ENCODE measurements at places on chromosomes 1 and 21.

DNA sequence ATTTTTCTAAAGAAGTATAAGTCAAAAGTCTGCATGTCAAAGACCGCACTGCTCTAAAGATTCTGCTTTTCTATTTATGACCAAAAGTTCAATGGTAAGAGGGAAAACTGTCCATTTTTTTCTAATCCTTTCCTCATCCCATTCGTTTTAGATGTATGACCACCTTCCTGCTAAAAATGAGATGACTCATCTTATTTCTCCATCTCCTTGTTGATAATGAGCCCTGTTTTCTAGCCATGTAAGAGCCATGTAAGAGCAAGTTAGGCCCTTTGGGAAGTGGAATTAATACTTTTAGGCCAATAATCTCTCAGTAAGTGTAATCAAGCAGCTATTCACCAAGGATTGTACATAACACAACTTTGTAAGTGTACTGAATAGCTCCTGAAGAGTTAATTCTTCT lies 475.6 kb upstream of the B3GALT2 start:
- no peak for DNase-seq

- DNase-seq, result no peak
Observed at GRCh38 chr1:167185062-167185461, 35.6 kb upstream of the POU2F1 start.

GRCh38 chr1:92797297-92797696 lies 12.4 kb upstream of the EVI5 start:
- no peak for DNase-seq

DNA sequence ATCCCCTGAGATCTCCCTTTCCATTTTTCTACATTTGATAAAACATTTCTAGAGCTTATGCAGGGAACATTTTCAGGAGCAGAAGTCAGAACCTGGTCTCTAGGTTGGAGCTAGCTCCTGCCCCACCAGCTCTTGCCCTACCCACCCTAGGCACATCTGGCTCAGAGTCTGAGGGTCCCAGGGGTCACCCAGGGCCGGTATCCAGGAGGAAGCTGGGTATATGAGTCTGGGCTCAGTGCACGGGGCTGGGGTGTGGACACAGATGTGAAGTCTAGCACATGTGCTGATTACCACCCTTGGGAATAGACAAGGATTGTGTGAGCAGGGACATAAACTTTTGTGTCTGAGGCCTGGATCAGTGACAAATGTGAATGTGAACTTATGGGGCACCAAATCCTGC lies 95.4 kb downstream of the MATN1 start:
- no peak for DNase-seq

DNA sequence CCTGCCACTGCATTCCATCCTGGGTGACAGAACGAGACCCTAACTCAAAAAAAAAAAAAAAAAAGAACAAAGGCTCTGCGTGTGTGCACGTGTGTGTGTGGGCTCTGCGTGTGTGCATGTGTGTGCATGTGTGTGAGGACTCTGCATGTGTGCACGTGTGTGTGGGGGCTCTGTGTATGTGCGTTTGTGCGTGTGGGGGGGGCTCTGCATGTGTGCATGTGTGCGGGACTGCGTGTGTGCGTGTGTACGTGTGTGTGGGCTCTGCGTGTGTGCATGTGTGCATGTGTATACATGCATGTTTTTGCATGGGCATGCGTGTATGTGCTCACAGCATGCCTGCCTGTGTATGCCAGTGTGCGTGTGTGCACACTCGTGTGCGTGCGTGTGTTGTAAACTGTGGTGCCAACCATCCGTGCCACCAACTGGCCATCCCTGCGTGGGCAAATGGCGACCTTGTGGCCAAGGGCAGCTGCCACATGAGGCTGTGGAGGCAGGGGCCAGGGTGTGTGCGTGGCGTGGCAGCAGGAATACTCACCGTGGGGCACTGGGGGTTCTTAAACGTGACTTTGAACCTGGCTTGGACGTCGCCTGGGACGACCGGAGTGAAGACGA lies 26.8 kb upstream of the TMEM52 start:
- DNase-seq, result no peak

- DNase-seq, result no peak
Observed at GRCh38 chr1:153513023-153513422, 22.8 kb downstream of the S100A6 start.

- no peak for DNase-seq
Observed at GRCh38 chr1:201229095-201229494, 38.5 kb downstream of the IGFN1 start.

DNA sequence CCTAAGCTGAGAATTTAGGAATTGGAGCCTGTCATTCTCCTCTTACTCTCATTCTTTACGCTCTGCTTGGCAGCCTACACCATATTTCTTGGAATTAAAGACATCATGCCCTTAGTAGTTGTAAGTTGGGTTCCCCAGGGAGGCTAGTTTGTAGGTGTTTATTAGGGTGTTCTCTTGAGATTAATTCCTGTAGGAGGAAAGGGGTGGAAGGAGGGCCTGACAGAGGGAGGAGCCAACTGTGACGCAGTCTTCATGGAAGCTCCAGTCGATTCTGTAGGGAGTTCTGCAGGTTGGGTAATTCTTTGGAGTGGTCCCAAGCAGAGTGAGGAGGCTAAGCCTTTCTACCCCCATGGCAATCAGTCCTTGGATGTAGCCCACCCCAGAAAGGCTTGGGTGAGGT lies 111.4 kb downstream of the HHAT start:
- no peak for DNase-seq

DNA sequence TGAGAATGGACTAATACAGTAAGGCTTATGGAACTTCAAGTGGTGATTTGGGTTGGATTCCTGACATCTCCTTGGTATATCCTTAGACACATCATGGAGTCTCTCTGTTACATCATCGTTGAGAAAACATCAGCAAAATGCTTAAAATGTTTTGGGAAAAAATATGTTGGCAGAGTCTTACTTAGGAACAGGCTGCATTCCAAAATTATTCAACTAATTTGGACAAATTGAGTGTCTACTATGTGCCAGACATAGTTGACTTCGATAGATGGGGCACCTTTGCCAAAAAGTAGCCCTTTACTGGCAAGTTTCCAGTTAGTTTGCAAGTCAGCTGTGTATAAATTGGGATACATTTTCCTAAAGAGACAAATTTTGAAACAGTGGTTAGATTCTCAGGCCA lies 253.4 kb upstream of the ST6GALNAC5 start:
- DNase-seq, result no peak

DNA sequence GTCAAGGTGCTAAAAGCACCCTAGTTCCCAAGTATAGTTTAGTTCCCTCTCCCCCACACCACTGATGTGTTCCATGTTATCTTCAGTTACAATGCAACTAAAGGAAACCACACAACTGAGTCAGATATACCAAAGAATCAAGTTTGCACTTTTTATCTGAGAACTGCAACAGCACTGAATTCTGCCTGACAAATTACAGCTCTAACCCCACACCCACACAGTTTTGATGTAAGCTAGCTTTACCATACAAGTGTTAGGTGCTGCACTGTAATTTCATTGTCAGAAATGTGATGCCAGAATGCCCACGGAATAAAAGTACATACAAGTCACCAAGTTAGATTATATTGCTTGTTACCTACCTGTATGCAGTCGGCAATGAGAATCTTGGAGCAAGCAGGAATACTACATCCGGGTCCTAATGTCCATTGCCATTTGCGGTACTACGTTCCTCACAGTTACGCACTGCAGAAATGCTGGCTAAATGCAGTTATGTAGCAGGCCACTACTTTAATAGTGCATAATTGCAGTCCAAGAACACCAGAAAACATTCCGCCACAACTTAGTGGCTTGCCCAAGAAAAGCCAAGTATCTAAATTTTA lies 12.1 kb downstream of the SFPQ start:
- DNase-seq, result no peak

DNA sequence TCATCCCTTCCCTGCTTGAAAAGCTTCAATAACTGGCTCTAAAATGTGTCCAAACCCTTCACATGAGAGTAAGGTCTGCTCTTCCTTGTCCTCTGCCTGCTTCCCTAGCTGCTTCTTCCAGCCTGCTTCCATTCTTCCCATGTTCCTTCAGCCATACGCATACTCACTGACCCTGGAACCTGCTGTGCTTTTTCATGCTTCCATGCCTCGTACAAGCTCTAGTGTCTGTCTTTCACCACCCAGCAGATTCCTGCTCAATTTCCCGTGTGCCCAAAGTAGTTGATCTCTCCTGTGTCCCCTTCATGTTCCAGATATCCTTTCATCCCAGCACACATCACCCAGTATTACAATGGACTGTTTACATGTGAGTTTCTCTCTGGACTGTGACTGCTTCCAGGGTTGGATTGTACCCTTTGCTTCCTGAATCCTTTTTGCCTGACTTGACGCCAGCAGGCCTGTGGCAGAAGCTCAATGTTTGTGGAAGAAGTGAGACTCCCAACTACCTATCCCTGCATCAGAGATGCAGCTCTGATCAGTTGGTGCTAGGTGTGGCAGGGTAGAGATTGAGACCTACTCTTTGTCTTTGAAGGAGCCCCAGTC lies 35.9 kb upstream of the RNF19B start:
- no peak for DNase-seq

DNA sequence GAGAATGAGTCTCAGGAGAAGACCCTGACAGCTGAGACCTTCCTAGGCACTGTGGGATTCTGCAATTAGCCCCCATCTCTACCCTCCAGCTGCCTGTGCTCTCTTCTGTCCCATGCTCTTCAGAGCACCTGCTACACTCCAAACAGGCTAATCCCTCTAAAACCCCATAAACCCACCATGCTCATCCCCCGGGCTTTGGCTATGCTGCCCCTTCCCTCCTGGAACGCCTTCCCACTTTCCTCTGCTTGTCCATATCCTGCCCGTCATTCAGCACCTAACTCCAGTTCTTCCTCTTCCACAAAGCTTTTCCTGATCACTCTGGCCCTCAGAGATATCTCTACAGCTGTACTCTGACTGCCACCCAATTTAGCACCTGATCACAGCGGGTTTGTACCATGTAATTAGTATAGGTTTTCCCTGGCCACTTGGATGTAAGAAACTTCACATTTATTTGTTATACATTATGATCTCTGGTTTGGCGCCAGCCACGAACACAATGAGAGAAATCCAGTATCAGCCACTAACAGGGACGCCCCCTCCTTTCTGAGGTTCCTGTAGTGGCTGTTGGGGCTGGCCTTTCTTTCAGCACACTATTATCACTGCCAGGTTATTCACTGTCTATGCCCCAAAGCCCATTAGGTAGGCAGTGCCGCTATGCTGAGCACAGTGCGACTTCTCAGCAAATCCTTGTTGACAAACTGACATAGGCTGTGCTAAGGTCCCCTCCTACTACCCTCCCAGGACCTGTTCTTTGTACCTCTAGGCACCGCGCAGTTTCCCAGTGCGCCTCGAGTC lies 45.1 kb downstream of the CDC7 start:
- no peak for DNase-seq

DNA sequence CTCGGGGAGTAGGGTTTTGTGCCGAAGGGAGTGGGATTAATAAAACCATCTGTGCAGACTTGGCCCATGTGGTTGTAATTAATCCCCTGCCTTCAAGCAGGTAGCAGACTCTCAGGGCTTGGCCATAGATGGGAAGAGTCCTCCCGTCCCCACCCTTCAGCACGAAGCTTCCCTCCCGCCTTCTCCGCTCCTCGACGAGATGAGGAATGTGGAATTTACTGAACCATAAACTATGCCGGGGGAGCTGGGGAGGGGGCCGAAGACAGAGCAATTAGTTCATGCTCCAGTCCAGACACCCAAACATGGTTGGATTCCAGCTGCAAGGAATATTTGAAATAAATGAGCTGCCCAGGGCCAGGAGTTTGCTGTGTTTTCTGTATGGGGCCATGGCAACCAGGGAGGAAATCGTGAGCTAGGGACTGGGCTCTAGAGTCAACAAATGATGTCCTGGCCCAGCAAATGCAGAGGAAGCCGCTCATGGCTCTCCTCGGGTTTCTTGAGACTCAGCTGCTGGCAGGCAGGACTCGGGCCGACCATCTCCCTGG lies 78.8 kb downstream of the SPSB1 start:
- no peak for DNase-seq

DNA sequence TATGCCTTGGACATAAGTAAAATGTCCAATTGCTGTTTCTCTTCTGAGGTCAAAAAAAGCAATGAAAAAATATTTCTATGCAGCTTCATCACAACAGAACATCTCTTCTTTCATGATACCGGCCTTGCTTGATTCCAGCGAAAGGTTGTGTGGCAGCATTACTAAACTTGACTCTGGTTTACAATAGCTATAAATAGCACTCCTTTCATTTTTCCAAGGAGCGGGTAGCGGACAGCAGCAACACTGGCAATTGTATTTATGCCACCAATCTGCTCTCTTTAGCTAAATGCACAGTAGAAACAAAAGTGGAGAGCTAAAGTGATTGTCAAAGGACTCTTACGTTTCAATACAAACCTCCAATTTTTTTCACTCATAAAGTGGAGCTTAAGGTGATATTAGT lies 7.5 kb upstream of the DAB1 start:
- no peak for DNase-seq

DNA sequence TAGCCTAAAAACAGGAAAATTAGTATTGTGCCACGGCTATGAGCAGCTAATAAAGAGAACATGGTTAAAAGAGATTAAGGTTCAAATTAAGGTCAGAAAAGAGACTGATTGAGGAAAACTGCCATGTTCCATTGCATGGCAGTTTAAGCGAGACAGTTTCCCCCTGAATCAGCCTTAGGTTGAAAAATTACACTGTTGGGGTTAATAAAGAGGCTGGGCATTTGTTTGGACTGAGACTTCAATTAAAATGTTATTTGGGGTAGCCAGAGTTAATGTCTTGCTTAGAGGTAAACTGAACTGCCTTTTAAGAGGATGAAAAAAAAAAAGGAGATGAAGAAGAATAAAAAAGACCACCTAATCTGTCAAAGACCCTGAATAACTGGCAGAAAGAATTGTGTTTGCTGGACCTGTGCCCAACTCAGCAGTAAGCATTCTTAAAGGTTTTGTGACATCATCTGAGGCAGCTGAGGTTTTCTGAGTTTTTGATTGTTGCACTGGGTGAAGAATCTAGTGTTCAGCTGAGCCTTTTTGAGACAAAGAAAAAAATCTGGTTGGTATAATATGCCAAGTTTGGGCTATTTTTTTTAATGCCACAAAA lies 17.7 kb upstream of the PROX1 start:
- no peak for DNase-seq

GRCh38 chr1:163195728-163196448 lies 6.8 kb downstream of the RGS5 start:
- no peak for DNase-seq

DNA sequence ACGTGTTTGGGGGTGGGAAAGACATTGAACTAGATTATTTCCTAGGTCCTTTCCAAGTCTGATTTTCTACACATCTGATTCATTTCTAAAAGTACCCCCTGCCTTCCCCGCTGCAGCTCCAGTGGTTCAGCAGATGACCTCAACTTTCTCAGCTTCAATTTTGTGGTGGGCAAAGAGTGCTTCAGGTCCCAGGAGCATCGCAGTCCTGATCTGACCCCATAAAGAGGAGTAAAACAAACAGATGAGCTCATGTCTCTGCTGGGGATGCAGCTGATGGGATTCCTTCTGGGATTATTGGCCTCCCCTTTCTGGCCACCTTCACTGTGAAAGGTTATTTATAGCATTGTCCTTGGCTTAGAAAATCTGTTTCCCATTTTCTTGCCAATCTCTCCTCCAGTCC lies 337.0 kb upstream of the PLXNA2 start:
- DNase-seq, result no peak

Data from amygdala (tissue), 56 donors.